ENCODE measurements at places on chromosomes 3 and 15.

DNA sequence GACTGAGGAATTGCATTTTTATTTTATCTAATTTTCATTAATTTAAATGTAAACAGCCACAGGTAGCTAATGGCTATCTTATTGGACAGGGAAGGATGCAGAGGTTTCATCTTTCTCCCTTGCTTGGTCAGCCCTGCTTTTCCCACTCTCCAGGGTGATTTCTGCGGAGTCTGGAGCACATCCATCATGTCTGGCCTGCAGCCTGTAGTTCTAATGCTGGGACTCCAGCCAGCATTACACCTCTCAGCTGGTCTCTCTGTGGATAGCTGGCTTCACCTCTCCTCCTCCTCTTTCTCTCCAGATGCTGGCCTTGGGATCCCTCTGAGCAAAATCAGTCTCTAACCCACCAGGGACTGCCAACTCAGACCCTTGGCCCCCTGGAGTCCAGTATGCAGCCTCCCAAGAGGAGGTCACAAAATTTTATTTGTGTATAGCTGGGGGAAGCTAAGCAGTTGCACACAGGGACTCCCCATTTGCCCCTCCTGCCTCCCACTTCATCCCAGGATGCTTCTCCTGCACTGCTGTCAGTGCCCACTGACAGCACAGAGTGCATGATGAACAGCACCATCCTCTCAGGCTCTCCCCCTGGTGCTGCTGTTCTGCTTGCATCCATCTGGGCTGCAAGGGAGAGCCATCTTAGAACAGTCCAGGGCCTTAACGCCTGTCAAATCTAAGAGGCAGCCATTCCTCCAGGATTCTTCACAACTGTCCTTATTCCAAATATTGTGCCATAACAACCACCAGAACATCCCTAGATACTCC, 1.7 kb downstream of the BFSP2 start:
- DNase-seq: no peak

- DNase-seq: peak; percentile 58
These were observed 426 bp downstream of the KAT2B start for GRCh38 chr3:20040548-20041196.

- no peak for DNase-seq
These were observed 2.6 kb downstream of the CACNA1D start for GRCh38 chr3:53496984-53497383.

DNA sequence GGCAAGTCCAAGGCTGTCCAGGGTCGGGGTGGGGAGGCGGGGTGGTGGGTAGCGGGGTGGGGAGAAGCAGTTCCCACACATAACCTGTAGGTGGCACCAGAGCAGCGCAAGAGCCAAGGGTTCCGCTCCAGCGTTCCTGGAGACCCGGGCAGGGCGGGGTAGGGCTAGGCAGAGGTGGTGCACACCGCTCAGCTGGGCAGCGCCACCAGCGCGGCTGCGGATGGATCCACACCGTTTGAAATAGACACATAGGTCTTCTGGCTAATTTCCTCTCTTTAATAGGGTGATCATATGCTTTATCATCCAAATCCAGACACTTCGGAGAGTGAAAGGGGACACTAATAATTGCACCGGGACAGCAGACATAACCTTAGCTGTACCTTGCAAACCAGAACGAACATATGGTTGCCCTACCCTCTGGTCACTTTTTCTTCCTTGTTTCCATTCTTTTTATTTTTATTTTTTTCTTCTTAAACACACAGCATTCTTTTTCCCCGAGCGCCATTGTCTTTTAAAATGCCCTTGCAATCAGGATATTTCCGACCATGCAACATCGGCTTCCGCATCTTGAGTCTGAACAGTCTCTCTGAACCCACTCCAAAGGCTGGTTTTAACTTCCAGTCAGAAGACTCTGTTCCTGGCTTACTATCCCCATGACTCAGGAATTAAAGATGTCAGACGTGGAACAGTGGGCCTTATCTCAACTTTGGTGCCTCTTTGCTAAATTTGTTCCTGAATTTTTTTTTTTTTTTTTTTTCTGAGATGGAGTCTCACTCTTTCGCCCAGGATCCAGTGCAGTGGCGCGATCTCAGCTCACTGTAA, 12.5 kb upstream of the ZSCAN2 start:
- DNase-seq: peak; percentile 85

DNA sequence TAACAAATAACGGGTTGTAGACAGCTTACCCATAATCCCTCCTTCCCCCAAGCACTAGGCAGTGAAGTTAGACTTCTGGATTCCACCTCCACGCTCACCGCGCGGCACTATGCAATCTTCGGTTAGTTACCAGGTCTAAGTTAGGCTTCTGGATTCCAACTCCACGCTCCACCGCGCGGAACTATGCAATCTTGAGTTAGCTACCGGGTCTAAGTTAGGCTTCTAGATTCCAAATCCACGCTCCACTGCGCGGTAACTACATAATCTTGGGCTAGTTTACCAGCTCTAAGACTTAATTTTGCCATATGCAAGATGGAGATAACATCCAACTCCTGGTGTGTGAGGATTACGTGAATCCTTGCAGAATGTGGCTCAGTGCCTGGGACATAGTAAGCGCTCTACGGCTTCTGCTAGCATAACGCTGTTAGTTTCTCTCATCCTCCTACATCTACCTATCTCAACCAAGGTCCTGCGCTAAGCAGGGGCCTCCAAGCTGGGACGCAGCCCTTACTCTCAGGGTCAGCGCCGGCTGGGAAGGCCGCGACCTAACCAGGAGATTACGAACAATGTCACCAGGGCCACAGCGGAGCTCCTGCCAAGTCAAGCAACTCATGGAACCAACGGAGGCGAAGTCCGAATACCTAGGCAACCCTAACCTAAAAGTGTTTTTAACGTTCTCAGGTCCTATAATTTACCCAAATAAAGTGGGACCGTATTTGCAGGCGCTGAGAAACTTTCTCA, 497 bp upstream of the RPLP1 start:
- DNase-seq: no peak

- DNase-seq: no peak
These were observed 60.7 kb downstream of the RPL22L1 start for GRCh38 chr3:170809007-170809974.

DNA sequence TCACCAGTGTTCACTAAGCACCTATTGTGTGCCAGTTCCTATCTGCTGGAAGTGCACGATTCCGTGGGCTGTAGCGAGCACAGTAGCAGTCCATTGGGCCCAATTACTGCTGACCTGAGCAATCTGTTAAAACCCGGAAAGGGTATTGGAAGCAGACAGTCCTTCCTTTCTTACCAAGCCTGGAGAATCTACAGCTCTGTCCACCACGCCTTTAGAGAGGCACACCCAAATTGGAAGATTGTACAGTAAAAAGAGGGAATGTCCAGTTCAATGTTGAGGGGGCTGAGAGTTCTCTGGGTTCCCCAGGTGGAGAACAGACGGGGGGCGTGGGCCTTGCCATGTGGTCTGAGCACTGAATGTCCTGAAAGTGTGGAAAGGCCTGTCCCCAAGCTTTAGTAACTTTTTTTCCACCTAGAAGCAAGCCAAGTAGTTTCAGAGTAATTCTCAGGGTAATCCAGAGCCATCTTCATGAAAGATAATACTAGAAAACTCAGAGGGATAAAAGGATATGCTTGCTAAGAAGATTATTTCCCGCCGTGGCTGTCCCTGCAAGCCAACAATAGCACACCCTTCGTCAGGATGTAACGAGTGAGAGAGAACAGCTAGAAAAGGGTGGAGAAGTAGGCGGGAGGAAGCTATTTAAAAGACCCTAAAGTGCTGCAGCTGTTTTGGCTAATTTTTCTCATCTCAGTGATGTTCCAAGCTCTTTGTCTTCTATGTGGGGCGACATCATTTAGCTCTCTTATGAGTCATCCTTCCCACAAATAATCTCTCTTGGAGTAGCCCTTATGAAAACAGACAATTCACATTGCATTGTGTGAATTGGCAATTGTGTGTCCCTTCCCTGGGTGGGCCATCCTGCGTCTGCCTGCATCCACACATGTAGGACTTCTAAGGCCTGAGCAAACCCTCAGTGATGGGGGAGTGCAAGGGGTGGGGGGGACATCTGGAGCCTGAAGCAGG, 181.0 kb downstream of the ATG7 start:
- no peak for DNase-seq

- no peak for DNase-seq
These were observed at the start of gene PDZRN3 for GRCh38 chr3:73624821-73625665. PDZRN3 (minus strand) TSS chr3:73624941.

DNA sequence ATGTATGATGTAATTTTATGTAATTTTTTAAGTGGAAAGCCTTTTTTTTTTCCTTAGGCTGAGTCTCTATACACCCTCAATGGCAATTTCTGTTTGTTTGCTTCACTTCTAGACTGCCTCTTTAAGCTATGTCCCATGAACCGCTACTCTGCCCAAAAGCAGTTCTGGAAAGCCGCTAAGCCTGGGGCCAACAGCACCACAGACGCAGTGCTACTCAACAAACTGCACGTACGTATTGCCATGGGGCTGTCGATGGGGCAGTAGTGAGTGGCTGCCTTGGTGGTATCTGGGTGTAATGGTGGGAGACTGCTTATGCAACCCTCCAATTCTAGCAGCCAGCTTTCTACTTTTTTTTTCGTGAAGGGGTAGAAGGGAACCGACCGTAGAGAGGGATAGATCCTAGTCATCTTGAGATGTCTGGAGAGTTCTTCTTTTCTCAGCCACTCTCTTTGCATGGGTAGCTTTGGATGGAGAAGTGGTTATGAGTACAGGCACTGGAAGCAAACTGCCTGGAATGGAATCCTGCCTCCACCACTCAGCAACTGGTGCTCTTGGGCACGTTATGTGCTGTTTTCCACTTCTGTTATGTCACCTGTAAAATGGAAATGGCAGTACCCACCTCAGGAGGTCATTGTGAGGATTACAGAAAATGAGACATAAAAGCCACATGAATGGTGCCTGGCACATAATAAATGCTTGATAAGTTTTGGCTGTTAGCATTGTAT, 134.7 kb downstream of the ITPR1 start:
- no peak for DNase-seq

DNA sequence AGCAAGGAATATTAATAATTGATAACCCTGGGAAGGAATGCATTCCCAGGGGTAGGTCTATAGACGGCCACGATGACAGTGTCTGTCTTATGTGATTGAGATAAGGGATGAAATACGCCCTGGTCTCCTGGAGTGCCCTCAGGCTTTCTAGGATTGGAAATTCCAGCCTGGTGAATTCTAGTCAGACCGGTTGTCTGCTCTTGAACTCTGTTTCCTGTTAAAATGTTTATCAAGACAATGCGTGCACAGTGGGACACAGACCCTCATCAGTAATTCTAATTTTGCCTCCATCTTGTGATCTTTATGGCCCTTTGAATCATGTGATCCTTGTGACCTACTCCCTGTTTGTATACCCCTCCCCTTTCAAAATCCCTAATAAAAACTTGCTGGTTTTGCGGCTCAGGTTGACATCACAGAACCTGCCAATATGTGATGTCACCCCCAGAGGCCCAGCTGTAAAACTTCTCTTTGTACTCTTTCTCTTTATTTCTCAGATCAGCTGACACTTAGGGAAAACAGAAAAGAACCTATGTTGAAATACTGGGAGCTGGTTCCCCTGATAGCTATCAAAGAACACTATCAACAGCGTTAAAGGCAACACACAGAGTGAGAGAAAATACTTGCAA, 183.3 kb downstream of the PDE8A start:
- DNase-seq: no peak

GRCh38 chr3:107206141-107206540, 171.1 kb upstream of the CCDC54 start:
- no peak for DNase-seq
